Activated CD4-positive, alpha-beta T cell treated with anti-CD3 and anti-CD28 coated beads for 48 hours (primary cell): ENCODE measurements at places on chromosomes 11 and 22.

DNA sequence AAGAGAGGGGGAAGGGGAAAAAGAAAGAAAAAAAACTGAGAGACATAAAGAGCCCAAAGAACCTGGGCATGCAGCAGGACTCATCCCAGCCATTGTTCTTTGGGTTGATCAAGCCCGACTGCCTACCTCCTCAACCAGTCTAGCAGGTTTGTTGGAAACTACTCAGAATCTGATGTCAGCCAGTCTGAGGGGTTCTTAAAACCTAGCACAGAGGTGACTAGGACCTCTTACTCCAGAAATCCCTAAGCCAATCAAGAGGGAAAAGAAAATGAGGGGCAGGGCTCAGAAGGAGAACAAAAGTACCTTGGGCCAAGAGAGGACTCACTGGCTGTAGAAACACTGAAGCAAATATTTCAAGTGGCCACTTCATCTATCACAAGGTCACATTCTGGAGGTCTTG, 228.0 kb downstream of the AASDHPPT start:
- DNase-seq = no peak

GRCh38 chr11:35536470-35536869, 11.1 kb upstream of the PAMR1 start:
- DNase-seq = no peak

GRCh38 chr11:41309111-41309522, 150.3 kb downstream of the LRRC4C start:
- no peak for DNase-seq

GRCh38 chr11:36405585-36406367, 104.3 kb downstream of the TRAF6 start:
- no peak for DNase-seq

DNA sequence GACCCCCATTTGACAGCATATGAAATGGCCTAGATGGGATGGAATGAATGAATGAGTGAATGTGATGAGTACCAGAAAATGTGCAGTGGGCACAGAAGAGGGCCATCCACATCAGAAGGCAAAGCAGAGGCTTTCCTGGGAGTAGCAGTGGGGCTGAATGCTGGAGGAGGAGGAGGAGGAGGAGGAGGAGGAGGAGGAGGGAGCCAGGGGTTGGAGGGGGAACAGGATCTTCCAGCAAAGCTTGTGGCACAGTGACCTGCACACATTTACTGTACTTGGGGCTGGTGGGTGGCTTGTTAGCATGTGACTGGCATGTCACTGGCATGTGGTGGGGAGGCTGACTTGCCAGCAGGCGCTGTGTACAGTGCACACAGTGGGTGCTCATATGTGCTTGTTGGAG, 9.5 kb downstream of the SEPTIN3 start:
- no peak for DNase-seq

GRCh38 chr11:1488575-1489180, 2.1 kb upstream of the MOB2 start:
- no peak for DNase-seq

DNA sequence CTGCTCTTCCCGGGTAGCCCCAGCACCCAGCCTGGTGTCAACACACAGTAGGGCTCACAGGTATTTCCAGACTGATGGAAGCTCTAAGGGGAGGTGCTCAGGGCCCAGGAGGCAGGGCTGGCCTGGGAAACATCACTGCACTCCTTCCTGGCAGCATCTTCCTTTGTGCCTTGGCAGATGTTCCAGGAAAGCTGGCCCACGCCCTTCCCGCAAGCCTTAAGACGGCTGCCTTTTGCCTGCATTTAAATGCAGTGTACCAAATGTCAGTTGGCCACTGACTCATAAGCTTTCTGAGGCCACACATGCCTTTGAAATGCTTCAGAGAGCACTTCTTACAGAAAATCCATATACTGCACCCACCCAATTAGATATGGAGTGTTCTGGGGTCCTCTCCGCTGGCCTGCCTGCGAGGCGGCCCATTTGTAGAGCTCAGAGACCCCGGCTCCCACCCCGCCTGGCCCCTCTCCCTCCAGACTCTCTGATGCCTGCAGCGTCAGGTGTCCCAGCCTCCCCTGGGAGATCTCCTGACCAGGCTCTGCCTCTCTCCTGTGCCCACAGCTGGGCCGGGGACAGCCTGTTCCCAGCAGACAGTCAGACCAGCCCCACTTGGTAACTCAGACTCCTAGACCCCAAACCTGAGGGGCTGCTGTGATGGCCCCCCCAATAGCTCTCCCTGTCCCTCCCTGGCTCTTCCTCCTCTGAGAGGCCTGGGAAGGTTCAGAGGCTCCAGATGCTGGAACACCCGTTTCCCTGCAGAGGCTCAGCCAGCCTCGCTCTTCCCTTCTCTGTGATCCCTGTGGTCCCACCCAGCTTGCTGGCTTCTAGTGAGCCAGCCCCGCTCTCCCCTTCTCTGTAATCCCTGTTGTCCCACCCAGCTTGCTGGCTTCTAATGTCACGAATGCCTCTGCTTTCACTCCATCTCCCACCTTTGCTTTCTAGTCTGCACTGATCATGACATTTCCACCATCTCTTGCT, 47.6 kb upstream of the THY1 start:
- no peak for DNase-seq

DNA sequence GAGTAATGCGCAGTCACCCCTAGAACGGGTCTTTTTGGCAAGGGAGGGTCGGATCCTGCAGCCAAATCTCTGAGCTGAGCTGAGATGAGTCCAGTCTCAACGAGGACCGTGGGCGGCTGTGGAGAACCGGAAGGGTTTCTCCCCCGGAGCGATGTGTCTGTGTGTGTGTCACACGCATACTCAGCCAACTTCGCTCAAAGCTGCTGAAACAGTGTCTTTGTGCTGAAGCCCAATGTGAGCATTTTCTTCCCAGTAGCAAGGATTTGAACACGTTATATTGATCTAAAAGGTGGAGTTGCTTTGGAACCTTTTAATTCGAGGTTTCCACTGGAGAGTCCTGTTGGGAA, 1.4 kb upstream of the CELSR1 start:
- DNase-seq = peak; percentile 61

GRCh38 chr11:99370549-99371216, 349.9 kb downstream of the CNTN5 start:
- DNase-seq = no peak

DNA sequence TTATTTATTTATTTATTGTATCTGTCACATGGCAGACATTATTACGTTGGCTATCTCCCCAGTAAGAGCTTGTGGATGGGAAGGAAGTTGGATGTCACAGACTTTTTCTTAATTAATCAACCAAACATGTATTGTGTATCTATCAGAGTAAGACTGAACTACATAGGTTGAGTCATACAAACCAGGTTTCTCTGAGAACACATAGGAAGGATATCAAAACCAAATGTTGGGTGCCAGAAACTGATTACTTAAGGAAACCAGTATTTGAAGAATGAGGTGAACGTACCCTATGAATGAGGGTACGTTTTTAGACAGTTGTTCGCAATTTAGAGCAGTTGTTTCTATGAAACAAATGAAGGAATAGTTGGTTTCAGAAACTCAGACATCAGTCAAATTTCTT, 136.4 kb downstream of the SLC17A6 start:
- no peak for DNase-seq

DNA sequence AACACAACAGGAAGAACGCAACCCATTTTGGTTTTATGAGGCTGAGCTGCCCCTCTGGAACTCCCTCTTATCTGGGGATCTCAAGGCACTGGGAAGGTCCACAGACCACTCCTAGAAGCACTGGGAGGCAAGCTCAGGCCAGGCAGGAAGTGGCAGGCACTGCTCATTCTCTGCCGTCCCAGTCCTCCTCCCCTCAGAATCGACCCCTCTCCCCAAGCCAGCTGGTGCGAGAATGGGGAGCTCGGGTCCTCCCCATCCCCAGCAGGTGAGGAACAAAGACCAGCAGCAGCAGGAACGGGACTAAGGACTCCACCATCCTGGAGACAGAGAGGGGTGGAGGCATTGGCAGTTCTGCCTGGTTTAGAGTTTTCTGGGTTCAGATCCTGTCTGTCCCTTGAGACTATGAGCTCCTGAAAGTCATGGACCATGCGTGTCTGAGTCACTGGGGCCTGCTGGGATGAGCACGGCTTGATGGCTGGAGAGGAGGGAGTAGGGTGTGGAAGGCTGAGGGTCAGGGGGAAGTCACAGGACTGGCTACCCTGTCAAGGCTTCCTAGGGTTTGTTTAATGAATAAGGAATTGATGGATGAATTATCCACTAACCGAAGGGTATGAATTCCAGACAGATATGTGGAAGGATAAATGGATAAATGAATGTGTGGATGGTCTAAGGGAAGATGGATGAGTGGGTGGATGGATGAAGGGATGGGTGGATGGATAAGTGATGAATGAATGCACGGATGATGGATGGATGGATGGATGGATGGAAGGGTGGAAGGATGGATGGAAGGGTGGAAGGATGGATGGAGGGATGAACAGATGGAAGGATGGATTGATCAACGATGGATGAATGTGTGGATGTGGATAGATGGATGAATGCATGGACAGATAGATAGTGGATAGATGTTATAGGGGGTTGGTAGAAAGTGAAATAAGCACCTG, 6.4 kb downstream of the MYEOV start:
- DNase-seq = no peak

GRCh38 chr11:60367896-60368295, 10.4 kb upstream of the MS4A7 start:
- no peak for DNase-seq

DNA sequence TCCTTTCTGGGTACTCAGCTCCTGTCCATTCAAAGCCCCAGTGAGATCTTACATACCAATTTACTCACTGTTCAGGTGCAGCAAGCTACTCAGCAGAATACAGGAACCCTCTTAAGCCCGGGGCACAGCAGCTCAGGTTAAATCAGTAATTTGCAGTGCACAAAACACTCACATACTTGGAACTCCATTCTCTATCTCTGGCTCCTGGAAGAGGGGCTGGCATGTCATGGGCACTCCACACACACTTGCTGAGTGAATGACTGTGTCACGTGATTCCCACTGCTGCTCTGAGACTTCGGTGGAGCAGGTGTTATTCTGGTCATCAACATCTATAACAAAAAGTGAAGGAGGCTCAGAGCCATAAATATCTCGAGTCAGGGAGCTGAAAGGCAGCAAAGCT, 157.3 kb upstream of the BDNF start:
- no peak for DNase-seq

DNA sequence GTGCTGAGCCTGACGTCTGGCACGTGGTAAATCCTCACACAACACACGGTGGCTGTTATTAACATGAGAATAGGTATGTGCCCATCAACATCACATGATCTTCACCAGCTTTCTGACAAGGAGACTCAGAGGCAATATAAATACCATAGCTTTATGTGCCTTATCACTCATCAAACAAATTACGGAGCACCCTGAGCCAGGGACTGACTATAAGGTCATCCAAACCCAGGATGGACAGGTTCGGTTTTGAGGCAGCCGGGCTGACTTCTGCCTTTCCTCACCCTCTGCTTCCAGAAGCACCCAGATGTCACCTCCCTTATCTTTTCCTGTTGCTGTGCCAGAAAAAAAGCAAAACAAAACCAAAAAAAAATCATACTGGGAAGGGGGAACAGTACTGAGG, 5.7 kb upstream of the PLAAT3 start:
- DNase-seq = no peak

DNA sequence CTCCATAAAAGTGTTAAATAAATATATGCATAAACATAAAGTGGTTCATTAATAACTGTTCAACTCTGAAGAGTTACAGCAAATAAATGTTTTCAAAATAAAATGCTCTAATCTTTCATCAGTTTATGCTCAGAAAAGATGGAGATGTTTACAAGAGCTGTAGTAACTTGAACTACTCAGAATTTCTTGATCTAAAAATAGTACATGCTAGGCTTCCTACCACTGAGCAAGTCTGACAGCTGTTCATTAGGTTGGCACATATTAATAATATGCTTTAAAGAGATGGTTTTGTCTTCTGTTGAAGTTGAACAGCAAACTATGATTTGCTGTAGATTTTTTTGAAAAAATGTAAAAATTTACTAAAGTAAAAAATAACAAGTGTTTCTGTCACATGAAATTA, 10.8 kb upstream of the SLN start:
- no peak for DNase-seq

GRCh38 chr11:133793271-133794035, 51.9 kb downstream of the SPATA19 start:
- no peak for DNase-seq

- DNase-seq = no peak
These were observed 77.4 kb downstream of the PARVA start for GRCh38 chr11:12454782-12455181.

GRCh38 chr22:45775569-45776312, 104.1 kb downstream of the ATXN10 start:
- no peak for DNase-seq
